ENCODE measurements at places on chromosomes 2 and 18. TPM values are rescaled to one million over a fixed set of nuclear protein-coding genes. Genes with fewer than 3 reads are reported as not detected.

The FMNL2 gene
- 150 TPM for total RNA-seq

The KIAA2012 gene
- total RNA-seq: 5.7 TPM

The ITGA4 gene
- 23.0 TPM for total RNA-seq

DNA sequence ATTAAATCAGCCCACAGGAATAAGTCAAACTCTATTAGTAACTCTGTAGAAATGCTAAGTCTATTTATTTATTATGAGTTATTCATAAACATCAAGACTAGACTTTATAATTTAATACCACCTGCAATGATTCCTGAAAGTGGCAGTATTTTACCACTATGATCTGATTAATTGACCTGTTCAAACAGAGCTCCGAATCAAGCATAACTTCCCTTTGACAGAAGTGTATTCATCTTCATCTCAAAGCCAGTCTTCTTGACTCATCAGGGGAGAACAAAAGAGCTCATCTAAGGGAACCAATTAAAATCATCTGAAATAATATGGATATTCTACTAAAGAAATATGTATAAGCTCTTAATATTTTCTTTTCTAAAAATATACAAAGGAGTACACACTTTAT lies 122.3 kb downstream of the MBD2 start:
- H3K4me1 ChIP-seq: no peaks in the 10 kb centered on the region
- H3K27me3 ChIP-seq: no peaks in the 10 kb centered on the region
- H3K27ac ChIP-seq: no peak overlapping the region
- H3K36me3 ChIP-seq: no peaks in the 10 kb centered on the region
- DNase-seq: no peak

- H3K36me3 ChIP-seq: no peaks in the 10 kb centered on the region
- DNase-seq: peak; percentile 4
- peaks cover 7% of the 10 kb centered on the region for H3K4me1 ChIP-seq
- H3K4me3 ChIP-seq: no peak overlapping the region
- no peaks in the 10 kb centered on the region for H3K27me3 ChIP-seq
- H3K27ac ChIP-seq: no peak overlapping the region
Measured at GRCh38 chr18:22088996-22089640, 80.3 kb upstream of the GATA6 start.

GRCh38 chr2:127535422-127535901 lies at the start of gene MYO7B:
Gene MYO7B, plus strand, starts transcription at chr2:127535683. Its CDS starts 24,040 bp downstream, at chr2:127559723.
- no peaks in the 10 kb centered on the region for H3K4me1 ChIP-seq
- no peak within 1 kb of the TSS for H3K27ac ChIP-seq
- H3K36me3 ChIP-seq: no peaks in the 10 kb centered on the region

GRCh38 chr2:618422-618990 lies 58.7 kb downstream of the TMEM18 start:
- no peaks in the 10 kb centered on the region for H3K36me3 ChIP-seq
- no peaks in the 10 kb centered on the region for H3K27me3 ChIP-seq
- H3K4me3 ChIP-seq: no peak overlapping the region
- no peak for DNase-seq
- no peaks in the 10 kb centered on the region for H3K4me1 ChIP-seq

- no peaks in the 10 kb centered on the region for H3K4me1 ChIP-seq
- no peaks in the 10 kb centered on the region for H3K36me3 ChIP-seq
- no peaks in the 10 kb centered on the region for H3K27me3 ChIP-seq
- DNase-seq: no peak
Measured at GRCh38 chr2:67515056-67515455, 117.9 kb downstream of the ETAA1 start.

- no peaks in the 10 kb centered on the region for H3K4me1 ChIP-seq
- peaks cover 1% of the 10 kb centered on the region for H3K36me3 ChIP-seq
- DNase-seq: no peak
- H3K27ac ChIP-seq: no peak overlapping the region
- no peaks in the 10 kb centered on the region for H3K27me3 ChIP-seq
- H3K4me3 ChIP-seq: no peak overlapping the region
Measured at GRCh38 chr2:215371915-215372897, 60.3 kb downstream of the ATIC start.

DNA sequence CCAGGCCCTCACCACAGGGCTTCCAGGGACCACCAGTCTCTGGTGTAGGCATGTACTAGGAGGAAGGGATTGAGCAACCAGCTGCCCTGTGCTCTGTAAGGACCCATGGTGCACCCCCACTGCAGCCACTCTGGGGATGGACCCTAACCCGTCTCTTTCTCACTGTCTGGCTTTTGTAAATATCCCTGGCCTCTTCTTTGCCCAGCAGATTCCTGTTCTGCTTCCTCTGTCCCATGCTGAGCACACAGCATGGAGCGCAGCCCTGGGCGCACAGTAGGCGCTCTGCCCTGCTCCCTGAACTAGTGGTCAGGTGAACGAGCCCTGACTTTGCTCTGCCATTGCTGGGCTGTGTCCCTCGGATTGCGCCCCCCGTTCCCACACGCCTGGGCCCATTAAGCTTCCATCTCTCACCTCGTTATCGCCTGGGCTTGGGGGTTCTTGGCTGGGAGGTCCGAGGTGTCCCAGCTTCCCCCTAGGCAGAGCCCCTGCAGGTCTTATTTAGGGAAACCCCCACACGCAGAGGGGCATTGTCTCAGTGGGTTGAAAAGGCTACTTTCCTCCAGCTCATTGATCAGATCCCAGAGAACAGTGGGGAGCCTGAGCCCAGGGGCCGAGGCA lies 162.1 kb downstream of the MYCN start:
- no peaks in the 10 kb centered on the region for H3K36me3 ChIP-seq
- H3K4me3 ChIP-seq: no peak overlapping the region
- no peak overlapping the region for H3K27ac ChIP-seq
- H3K4me1 ChIP-seq: peaks cover 25% of the 10 kb centered on the region
- peaks cover 2% of the 10 kb centered on the region for H3K27me3 ChIP-seq

- no peak for DNase-seq
- peaks cover 6% of the 10 kb centered on the region for H3K4me1 ChIP-seq
- no peaks in the 10 kb centered on the region for H3K27me3 ChIP-seq
- H3K27ac ChIP-seq: no peak overlapping the region
Measured at GRCh38 chr2:134532537-134532936, 186.3 kb downstream of the TMEM163 start.

All from spinal cord (tissue), 10 donors.